NCI-H1048 (cell line): ENCODE measurements at places on chromosomes 5 and 9.

GRCh38 chr5:138316355-138316754, 15.2 kb downstream of the CDC25C start:
- no peak for DNase-seq

DNA sequence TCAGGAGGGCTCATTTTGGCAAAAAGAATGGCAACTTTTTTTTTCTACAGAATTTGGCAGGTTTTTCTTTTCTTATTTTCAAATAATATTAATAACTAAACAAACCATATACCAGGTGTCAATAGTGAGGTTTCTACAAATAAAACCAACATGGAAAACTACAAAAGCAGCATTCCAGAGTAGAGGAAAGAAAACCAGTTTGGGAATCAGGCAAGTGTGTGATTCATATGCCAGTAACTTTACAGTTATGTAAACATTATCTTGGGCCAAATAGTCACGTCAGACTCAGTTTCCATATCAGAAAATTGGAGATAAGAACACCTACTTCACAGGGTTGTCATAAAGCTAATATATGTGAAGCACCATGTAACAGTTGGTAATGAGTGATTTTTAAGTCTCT, 51.7 kb downstream of the FBXW11 start:
- no peak for DNase-seq

- no peak for DNase-seq
Measured at GRCh38 chr9:87201351-87201751, 254.0 kb upstream of the GAS1 start.

GRCh38 chr5:42810834-42811590, 680 bp downstream of the SELENOP start:
- DNase-seq, result no peak

GRCh38 chr5:44665101-44665701, 143.5 kb upstream of the MRPS30 start:
- DNase-seq, result no peak

GRCh38 chr5:91770400-91770799, 387.3 kb upstream of the ARRDC3 start:
- DNase-seq, result no peak

- no peak for DNase-seq
Measured at GRCh38 chr5:3430691-3431090, 164.9 kb upstream of the IRX1 start.

DNA sequence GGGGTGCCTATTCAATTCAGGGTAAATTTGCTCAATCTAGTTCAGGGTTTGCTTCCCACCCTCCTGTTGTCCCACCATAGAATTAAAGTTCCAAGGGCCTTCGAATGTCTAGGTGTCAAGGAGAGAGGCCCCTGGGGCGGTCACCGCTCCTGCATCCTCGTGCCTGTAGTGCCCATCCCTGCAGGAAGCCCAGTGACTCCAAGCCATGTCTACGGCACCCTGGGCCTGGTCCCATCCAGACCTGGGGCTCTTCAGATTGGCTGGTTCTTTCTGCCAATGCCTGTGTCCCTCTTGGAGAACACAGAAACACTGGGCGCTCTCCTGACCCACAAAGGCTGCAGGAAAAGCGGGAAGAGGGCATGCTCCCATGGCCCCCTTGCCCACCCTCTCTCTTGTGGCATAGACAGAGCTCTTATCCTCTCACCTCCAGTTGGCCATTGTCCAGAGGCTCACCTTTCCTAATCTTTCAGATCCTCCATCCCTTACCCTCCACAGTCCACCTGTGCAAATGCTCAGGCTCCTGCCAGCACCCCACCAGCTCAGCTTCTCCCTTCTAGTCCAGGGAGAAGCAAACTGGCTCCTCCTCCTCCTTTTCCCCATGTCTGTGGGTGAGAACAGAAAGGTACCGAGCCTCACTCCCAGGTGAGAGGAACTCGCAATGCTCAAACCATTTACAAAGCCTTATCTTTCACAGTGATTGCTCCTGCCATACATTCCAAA, 253.0 kb upstream of the IRX2 start:
- DNase-seq, result no peak

DNA sequence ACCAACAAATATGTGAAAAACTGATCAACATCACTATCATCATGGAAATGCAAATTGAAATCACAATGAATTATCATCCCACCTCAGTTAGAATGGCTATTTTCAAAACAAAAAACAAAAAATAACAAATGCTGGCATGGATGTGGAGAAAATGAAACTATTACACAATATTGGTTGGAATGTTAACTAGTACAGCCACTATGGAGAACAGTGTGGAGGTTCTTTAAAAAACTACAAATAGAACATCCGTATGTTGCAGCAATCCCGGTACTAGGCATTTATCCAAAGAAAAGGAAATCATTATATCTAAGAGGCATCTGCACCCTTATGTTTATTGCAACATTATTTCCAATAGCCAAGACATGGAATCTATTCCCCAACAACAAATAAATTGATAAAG, 9.0 kb upstream of the IFNA5 start:
- no peak for DNase-seq

- no peak for DNase-seq
Measured at GRCh38 chr9:21690561-21690960, 111.9 kb upstream of the MTAP start.

DNA sequence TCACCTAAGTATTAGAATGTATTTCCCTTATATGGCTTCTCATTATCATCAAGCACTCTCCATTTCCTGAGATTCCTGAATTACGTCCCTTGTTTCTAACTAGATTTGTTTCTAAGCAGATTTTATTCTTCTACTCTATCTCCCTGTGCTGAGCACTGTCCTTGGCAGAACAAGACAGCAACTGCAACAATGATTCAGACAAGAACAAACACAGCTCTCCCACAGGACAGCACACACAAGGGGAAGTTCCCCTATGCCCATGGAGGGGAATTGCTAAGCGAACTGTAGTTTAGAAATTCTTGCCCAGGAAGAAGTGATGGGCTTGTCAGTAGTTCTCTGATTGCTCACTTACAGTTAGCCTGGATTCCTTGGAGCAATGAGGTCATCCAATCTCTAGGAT, 759.9 kb downstream of the DTWD2 start:
- no peak for DNase-seq

- DNase-seq, result no peak
Measured at GRCh38 chr9:3497857-3498256, 27.9 kb downstream of the RFX3 start.

DNA sequence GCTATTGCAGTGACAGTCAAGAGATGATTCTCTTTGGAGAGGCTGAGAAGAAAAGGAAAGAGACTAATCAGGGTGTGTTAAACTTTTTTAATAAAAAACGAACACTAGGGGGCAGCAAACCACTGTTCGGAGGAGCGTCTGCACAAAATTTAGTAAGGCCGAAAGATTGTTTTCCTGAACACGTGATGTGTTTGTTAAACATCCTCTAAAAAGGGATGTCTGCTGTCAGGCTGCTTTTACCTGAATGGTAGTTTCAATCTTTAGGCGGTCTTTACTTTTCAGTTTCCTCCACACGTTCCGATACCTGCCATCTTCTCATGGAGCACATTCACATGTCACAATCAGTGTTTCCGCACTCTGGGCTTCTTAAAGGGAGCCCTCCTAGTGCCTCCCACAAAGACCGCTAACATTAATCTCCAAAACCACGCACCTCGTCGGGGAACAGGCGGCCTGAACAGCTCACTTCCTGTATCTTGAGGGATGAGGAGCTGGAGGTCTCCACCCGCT, 125.2 kb downstream of the GPBP1 start:
- peak; percentile 61 for DNase-seq

- no peak for DNase-seq
Measured at GRCh38 chr9:121233906-121234831, 32.5 kb upstream of the RAB14 start.

- no peak for DNase-seq
Measured at GRCh38 chr9:80282766-80283165, 711.0 kb downstream of the TLE4 start.

GRCh38 chr5:146647656-146648199, 131.7 kb upstream of the GPR151 start:
- DNase-seq, result no peak

GRCh38 chr9:21974722-21975409, 19.3 kb downstream of the CDKN2A start:
- no peak for DNase-seq

- DNase-seq, result no peak
Measured at GRCh38 chr9:109409773-109410397, 88.2 kb downstream of the PTPN3 start.

GRCh38 chr9:114287763-114288192, 35.1 kb upstream of the ORM1 start:
- DNase-seq, result no peak
